ENCODE measurements at places on chromosomes 7 and 10. TPM values are rescaled to one million over a fixed set of nuclear protein-coding genes. Genes with fewer than 3 reads are reported as not detected.

Gene PCDH15
- total RNA-seq: not detected

Gene FAM20C
- total RNA-seq: 18.5 TPM

Gene CH25H
- not detected for total RNA-seq

Gene IFIT1B
- total RNA-seq: not detected

Gene C10orf62
- not detected for total RNA-seq

Gene OR2A7
- total RNA-seq: not detected

Gene CLRN3
- total RNA-seq: not detected

Gene AOC1
- total RNA-seq: not detected

Gene PPP1R17
- not detected for total RNA-seq

Gene VIM
- total RNA-seq: 9,268 TPM

Gene OR2A42
- not detected for total RNA-seq

DNA sequence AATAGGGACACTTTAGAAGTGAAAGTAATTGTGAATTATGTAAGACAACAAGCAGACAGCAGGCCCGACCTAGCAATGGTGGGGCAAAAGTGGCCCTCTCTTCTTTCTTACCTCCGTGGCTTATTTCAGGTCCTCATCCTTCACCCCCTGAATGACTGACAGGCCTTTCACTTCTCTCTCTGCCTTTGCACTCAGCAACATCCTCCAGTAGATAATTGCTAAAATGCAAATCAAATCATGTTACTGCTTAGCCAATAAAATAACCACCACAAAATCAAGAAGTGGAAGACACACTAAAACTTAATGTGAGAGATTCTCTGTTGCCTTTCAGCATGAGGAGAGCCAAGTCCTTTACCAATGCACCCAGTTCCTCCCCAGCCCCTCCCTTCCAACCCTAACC lies 274.6 kb upstream of the ZNF32 start:
- no peak for DNase-seq

GRCh38 chr10:70272925-70273316 lies 10.9 kb downstream of the NPFFR1 start:
- peak; percentile 18 for DNase-seq

DNA sequence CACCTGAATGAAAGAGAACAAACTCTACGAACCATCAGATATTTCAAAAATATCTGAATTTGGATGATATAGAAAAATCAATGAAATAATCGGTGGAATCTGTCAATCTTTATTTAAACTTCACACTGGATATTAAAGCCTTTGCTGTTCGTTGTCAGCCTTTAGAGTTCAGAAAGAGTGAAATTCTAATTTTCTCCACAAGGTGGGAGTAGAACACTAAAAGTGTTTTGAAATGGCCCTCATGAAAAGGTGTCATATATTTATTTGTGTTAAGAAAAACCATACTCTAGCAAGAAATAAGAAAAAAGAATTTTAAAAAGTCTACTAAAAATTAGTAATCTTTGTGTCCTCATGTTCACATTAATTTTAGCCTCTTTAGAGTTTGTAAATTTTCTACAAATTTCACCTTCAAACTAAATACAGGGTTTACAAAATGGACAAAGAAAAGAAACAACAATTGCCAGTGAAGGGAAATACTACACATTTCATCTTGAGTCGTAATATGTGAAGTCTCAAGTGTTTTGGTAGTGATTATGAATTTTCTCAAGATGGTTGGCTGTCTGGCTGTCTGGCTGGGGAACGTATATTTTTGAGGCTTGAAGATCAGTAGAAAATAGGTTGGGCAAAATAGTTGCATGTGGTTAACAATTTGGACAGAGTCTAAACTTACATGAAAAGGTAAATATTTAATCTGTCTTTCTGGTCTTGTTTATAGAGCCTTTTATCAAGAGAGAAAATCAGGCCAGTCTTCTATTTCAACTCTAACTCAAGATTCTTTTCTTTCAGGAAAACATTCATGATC lies 43.7 kb downstream of the DNAJB9 start:
- DNase-seq: peak; percentile 36

- no peak for DNase-seq
Observed at GRCh38 chr7:96729820-96730219, 20.2 kb upstream of the SEM1 start.

DNA sequence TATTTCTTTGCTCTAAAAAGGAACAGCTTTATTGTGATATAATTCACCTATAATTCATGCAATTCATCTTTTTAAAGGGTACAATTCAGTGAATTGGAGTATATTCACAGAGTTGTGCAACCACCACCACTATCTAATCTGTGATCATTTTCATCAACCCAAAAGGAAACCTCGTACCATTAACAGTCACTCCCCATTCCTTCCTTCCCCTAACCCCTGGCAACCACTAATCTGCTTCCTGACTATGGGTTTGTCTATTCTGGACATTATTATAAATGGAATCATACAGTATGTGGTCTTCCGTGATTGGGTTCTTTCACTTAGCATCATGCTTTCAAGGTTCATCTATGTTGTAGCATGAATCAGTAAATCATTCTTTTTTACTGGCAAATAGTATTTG lies 52.3 kb downstream of the MKI67 start:
- DNase-seq: no peak

DNA sequence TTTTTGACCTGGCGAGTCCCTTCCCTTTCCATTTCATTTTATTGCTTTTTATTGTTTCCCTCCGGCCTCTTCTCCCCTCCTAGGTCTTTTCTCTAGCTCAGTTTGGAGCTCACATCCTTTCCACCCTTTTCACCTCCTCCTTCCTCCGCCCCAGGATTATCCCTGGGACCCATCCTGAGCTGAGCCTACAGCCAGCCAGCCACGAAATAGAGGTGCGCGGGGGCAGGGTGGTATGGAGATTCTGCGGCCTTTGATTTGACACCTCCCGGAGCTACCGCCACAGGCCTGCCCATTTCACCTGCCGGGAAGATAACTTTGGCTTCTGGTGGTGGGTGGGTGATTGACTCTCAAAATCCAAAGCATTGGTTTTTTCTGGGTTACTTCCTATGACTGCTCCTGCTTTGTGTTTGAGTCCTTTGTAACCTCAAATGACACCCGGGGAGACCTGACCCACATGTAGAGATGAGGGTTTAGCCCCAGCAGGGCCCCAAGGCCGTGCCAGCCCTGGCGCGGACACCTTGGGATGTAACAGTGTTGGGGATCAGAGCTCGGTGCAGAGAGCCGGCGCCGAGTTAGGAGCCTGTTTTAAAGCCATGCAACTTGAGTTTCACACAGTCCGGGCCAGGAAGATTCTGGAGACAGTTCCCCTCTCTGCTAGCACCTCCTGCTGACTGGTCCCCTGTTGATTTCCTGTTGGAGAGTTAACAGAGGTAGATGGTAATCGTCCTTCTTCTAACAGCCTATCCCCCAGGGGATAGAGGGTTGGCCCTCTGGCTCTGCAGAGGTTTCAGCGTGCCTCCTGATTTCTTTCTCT lies 1.5 kb downstream of the DUSP5 start:
- no peak for DNase-seq

- DNase-seq: no peak
Observed at GRCh38 chr7:80275192-80275605, 140.6 kb downstream of the GNAI1 start.

- no peak for DNase-seq
Observed at GRCh38 chr10:48573045-48573444, 31.8 kb downstream of the ARHGAP22 start.

- DNase-seq: no peak
Observed at GRCh38 chr7:68015978-68016532, 1019.4 kb downstream of the TYW1 start.

DNA sequence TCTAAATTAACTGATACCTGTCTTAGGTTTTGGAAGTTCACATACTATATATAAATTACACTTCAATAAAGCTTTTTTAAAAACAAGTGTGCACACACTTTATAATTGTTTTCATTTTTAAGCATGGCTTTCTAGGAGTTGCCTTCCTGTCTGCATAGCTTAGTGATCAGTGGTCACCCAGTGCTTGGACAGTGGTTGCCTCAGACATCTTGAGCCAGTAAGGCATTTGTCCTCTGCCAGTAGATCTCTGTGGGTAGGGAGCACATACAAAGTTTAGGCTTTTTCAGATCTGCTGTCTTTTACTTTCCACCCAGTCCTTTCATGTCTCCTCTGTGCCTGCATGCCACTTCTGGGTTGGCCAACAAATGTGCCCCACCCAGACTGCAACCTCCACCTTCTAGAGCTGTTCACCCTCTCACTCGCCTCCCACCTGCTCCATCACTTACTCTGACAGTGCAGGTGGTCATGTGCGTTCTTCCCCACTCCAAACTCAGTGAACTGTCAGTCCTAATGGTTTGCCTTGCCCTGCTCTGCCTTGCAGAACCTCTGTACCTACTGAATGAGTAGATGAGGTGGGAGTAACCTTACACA lies 31.7 kb downstream of the TPST1 start:
- DNase-seq: no peak

GRCh38 chr7:7944619-7945282 lies 23.8 kb upstream of the GLCCI1 start:
- no peak for DNase-seq

- no peak for DNase-seq
Observed at GRCh38 chr10:1550291-1550595, 187.1 kb downstream of the ADARB2 start.

DNA sequence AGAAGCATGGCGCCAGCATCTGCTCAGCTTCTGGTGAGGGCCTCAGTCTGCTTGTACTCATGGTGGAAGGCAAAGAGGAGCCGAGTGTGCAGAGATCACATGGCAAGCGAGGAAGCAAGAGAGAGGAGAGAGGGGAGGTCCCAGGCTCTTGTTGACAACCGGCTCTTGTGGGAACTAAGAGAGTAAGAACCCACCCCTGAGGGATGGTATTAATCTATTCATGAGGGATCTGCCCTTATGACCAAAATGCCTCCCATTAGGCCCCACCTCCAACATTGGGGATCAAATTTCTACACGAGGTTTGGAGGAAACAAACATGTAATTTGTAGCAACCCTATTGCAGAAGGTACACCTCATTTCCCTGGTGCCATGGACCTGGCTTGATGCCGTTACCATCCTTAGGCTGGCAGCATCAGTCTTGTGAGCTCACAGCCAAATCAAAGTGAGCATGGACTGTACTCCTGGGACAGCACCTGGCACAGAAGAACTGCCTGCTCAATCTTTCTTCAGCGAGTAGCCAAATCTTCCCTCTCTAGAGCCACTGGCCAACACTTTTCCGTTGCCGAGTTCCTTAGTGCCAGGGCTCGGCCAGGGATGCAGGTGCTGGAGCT lies 6.5 kb downstream of the BTBD16 start:
- no peak for DNase-seq

DNA sequence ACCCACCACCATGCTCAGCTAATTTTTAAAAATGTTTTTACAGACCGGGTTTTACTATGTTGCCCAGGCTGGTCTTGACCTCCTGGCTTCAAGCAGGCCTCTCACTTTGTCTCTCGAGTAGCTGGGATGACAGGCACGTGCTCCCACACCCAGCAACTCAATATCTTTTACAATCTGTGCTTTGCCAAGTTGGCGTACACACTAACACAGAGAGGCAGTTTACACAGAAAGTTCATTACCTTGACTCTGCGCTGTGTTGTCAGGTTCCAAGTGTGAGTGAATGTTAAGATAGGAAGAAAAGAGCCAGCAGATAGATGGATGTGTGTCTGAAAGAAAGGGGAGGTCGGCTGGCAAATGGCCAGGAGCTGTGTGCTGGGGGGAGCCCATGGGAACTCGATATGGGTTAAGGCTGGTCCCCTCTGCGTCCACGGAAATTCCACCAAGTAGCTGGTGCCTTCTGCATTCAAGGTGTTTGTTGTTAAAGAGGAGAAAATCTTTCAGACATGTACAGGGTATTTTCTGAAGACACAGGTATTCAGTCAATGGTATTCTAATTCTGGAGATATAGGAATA lies 299.8 kb downstream of the CAMK1D start:
- DNase-seq: no peak

- DNase-seq: no peak
Observed at GRCh38 chr7:109956916-109957315, 1134.0 kb upstream of the LRRN3 start.

- peak; percentile 36 for DNase-seq
Observed at GRCh38 chr7:88243345-88243909, 23.6 kb upstream of the SRI start.

- DNase-seq: no peak
Observed at GRCh38 chr7:22002726-22003125, 57.0 kb upstream of the CDCA7L start.

- DNase-seq: no peak
Observed at GRCh38 chr10:94412449-94412848, 10.1 kb downstream of the TBC1D12 start.

DNA sequence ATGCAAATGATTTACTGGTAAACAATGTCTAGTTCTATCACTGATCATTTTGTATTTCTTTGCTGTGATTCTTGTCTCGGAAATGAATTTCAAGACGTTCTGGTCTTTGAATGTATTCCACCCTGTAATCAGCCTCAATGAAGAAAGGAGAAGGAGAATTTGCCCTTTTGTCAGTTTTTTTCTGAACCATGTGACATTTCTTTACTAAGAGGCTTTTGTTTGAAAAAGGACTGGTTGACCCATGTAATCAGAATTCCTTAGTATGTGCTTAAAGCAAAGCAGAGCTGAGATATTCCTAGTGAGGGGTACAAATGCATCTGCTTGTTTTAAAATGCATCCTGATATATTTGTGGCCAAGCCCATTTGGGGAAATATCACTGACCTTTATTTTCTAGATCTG lies 581.6 kb downstream of the ETV1 start:
- DNase-seq: no peak

- DNase-seq: no peak
Observed at GRCh38 chr7:99127636-99128035, 16.3 kb downstream of the SMURF1 start.

- no peak for DNase-seq
Observed at GRCh38 chr10:128025951-128026350, 100.3 kb downstream of the MKI67 start.

Data from glomerular endothelial cell (primary cell).